ENCODE measurements at places on chromosomes 2 and 18. TPM values are rescaled to one million over a fixed set of nuclear protein-coding genes. Genes with fewer than 3 reads are reported as not detected.

TCF7L1 gene
- 35.7 TPM for total RNA-seq

CFC1 gene
- not detected for total RNA-seq

PPP1R1C gene
- total RNA-seq = 0.81 TPM

DNA sequence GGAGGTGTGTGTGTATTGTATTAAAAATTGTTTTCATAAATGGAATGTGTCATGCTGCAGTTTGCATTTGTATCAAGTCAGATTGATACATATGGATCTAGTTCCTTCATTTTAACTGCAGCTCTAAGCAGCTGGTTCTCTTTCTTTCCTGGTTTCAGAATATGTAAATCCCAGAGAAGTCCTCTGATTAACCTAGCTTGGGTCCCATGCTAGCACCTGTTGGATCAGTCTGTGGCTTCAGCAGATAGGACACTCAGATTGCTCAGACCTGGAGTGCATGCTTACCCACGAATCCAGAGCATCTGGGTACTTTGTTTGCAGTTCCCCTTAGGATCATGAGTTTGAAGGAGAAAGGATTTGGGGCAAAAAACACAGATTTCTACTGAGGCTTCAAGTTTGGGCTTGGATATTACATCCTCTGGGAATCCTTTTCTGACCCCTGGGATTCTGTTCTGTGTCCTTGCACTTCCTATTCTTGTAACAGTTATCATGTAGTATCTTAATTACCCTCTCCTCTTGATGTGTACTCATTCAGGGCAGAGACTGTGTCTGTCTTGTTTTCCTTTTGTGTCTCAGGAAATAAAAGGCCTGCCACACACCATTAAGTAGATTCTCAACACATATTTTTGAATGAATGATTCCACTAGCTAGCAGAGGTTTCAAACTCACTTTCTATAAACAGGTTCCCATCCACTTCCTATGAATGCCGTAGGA lies 142.1 kb downstream of the PHLPP1 start:
- H3K36me3 ChIP-seq = no peaks in the 10 kb centered on the region
- H3K4me1 ChIP-seq = no peaks in the 10 kb centered on the region
- H3K4me3 ChIP-seq = no peak overlapping the region

DNA sequence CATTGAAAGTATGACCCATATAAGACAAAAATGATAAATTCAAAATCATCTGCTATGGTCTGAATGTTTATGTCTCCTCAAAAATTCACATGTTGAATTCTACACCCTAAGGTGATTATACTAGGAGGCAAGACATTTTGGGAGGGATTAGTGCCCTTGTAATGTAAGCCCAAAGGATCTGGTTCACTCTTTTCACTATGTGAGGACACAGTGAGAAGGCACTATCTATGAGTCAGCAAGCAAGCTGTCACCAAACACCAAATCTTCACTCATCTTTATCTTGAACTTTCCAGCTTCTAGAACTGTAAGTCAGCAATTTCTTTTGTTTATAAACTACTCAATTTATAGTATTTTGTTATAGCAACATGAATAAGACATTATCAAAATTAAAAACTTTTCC lies 284.7 kb upstream of the ZC3H15 start:
- no peak for DNase-seq
- H3K27ac ChIP-seq = no peak overlapping the region
- no peaks in the 10 kb centered on the region for H3K27me3 ChIP-seq

- H3K4me1 ChIP-seq = no peaks in the 10 kb centered on the region
- peaks cover 3% of the 10 kb centered on the region for H3K36me3 ChIP-seq
- no peaks in the 10 kb centered on the region for H3K27me3 ChIP-seq
Observed at GRCh38 chr2:109554758-109555157, 59.0 kb downstream of the SEPTIN10 start.

DNA sequence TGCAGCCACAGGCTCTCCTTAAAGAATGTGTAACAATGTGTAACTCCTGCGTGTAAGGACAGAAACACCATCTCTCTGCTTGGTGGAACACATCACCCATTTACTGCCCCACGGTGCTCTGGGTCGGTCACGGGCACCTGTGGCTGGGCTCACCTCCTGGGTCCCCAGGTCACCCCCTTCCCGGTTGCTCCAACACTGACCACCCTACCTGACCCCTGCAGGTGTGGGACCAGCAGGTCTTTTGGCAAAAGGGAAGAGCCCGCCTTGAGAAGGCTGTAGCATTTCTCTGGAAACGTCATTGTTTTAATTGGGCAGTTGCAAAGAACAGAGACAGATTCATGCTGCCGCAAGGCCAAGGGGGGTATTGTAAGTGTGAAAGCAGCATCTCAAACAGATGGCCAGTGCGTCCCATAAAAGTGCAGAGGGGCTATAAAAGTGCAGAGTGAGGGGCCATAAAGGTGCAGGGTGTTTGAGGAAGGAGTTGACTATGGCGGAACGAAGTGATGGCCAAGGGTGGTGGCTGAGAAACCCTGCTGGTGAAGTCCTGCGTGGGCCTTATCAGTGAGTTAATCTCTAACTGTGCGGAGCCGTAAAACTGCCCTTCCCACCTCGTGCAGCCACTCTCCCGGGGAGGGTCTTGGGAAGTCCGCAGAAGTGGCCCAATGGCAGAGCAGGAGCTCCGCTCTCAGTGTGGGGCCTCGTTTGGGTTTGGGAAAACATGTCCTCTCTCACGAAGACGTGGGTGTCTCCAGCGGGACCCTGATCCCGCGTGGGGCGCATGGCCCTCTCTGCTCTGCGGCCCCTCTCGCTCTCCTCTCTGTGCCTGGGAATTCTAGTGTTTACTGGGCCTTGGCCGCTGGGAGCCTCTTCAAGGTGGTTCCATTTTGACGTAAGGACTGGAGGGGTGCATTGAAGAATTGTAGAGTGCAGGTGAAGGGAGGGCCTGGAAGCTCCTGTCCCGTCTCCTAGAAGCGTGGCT lies 13.7 kb upstream of the NEU4 start:
- no peaks in the 10 kb centered on the region for H3K4me1 ChIP-seq
- H3K4me3 ChIP-seq = no peak overlapping the region
- H3K27me3 ChIP-seq = no peaks in the 10 kb centered on the region

GRCh38 chr2:31243053-31243452 lies 9.1 kb downstream of the EHD3 start:
- no peak overlapping the region for H3K27ac ChIP-seq
- no peak for DNase-seq

DNA sequence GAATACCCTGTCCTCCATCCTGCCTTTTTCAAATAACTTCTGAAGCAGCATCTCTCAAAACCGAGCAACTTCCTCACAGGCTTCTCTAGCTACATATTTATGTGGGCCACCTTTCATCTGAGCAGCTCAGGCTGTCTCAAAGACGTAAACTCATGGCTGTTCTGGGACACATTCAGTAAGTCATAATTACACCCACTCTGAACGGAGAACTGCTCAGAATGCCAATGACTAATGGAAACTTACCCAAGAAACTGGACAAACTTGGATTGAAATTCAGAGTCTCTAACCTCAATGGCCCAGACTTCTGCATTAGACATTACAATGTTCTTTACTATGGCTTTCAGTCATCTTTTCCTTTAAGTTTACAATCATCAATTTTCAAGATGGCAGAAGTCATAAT lies 145.2 kb downstream of the RAD51AP2 start:
- H3K36me3 ChIP-seq = no peaks in the 10 kb centered on the region
- H3K4me1 ChIP-seq = no peaks in the 10 kb centered on the region
- DNase-seq = no peak
- no peaks in the 10 kb centered on the region for H3K27me3 ChIP-seq
